ENCODE measurements at places on chromosomes 2 and 18.

GRCh38 chr2:88416016-88416663 is 36.4 kb downstream of the FOXI3 start:
- no peak for DNase-seq

- no peak for DNase-seq
These were observed 23.8 kb upstream of the TXNDC2 start for GRCh38 chr18:9861933-9862332.

GRCh38 chr2:117980783-117981676 is 32.8 kb downstream of the CCDC93 start:
- DNase-seq, result no peak

- no peak for DNase-seq
These were observed 121.2 kb upstream of the TANK start for GRCh38 chr2:161039071-161039470.

DNA sequence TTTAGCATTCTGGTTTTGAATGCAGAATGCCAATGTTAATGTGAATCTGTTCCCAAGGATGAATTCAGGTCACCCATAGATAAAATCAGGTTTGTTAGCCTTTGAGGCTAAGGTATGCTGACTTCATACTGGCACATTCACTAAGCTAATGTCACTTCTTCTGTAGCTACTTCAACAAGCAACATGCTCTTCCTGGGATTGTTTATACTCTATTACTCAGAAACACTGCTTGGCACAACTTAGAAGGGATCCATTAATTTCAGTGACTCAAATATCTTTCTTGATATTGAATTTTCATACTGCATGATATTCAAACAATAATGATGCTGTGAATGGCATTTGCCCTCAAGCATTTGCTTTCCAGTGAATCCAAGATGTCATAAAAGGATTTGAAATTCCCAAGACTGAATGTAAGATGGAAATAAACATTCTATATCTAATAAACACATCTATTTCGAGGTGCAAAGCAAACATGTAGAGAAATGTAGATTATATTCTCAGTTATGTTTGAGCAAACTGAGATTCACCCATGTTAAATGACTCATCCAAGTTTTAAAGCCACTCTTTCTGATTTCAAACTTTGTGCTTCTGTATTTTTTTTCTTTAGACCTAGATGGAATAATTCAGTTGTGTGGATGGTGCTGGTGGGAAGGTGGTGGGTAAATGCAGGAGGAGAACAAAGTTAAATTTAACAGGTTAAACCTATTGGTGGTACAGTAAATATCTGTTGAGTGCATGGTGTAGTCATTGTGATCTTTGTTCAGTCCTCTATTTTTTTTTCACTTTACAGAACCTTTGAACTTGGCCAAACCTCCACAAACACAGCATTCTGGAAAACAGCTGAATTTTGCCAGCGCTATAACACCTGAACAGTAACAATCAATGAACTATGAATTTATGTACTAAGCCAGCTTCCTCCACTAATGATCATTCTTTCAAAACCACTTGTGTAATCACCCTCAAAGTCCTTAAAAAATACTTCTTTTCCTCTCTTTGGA is 162.1 kb upstream of the XIRP2 start:
- DNase-seq, result no peak

- DNase-seq, result no peak
These were observed 27.6 kb downstream of the MBP start for GRCh38 chr18:77105028-77105427.

GRCh38 chr2:148978026-148978685 is 60.3 kb upstream of the LYPD6B start:
- no peak for DNase-seq

DNA sequence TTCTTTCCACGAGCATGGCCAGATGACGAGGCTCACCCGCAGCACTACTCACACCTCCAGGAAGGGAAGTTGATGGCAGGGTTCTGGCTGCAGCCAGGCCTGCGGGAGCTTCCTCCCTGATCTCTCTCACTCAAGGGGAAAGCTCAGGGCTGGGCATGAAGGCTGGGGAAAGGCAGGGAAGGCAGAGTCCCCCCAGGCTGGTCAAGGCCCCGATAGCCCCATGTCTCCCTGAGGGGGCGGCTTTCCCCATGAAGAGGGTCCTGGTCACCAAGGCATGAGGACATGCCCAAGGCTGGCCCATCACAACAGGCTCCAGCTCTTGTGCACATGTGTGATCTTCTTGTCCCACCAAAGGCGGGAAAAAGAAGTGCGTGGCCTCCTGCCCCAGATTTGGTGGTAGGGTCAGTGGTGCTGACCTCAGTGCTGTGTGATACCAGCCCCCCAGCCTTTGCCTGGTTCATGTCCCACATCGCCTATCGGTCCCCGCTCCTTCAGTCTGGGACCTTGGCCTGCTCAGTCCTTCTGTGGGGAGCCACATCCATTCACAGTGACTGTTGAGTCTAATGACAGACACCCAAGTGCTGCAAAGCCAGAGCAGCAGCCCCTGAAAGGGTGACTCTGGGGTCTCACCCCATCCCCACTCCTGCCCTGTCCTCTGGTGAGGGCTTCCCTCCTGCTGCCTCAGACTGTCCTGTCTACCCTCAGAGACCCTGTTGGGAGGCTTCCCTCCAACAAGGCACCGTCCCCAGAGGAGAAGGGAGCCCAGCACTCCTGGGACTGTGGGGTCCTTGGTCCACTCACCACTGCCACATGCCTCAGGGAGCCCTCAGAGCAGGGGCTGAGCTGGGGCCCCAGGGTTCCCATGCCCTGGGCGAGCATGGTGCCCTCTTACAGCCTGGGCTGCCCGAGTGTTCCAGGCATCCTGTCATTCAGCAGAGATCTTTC is 49.8 kb upstream of the ALPP start:
- no peak for DNase-seq

Data from pancreas (tissue), 10 donors.